Large intestine (tissue), 12 donors: ENCODE measurements at places on chromosomes 5 and 9. TPM values are rescaled to one million over a fixed set of nuclear protein-coding genes. Genes with fewer than 3 reads are reported as not detected.
A peak's percentile ranks its signal among the peaks of the same experiment; 100 is the strongest.

GRCh38 chr5:110968246-110969005 is 103.1 kb upstream of the TSLP start:
- DNase-seq: no peak
- H3K36me3 ChIP-seq: no peaks in the 10 kb centered on the region
- H3K4me3 ChIP-seq: no peak overlapping the region
- no peak overlapping the region for H3K27ac ChIP-seq

- peak within 1 kb of the TSS; percentile 53 for H3K4me3 ChIP-seq
- no peaks in the 10 kb centered on the region for H3K27me3 ChIP-seq
- peak within 1 kb of the TSS; percentile 88 for H3K27ac ChIP-seq
- DNase-seq: peak; percentile 77
- peaks cover 16% of the 10 kb centered on the region for H3K4me1 ChIP-seq
- H3K36me3 ChIP-seq: peaks cover 5% of the 10 kb centered on the region
These were observed at the start of gene SH3RF2 for GRCh38 chr5:145936401-145937131. Gene SH3RF2 (plus strand): TSS chr5:145936578. CDS start chr5:145937929, 1,351 bp downstream.

- DNase-seq: peak; percentile 81
- H3K36me3 ChIP-seq: no peaks in the 10 kb centered on the region
- H3K4me1 ChIP-seq: peaks cover 28% of the 10 kb centered on the region
These were observed 165.8 kb upstream of the NR3C1 start for GRCh38 chr5:143569213-143569701.

- no peaks in the 10 kb centered on the region for H3K4me1 ChIP-seq
- H3K27ac ChIP-seq: no peak overlapping the region
- no peaks in the 10 kb centered on the region for H3K36me3 ChIP-seq
- H3K4me3 ChIP-seq: no peak overlapping the region
- no peak for DNase-seq
These were observed 113.6 kb upstream of the FER start for GRCh38 chr5:108634010-108634616.

The SOHLH1 gene
- not detected for polyA plus RNA-seq

DNA sequence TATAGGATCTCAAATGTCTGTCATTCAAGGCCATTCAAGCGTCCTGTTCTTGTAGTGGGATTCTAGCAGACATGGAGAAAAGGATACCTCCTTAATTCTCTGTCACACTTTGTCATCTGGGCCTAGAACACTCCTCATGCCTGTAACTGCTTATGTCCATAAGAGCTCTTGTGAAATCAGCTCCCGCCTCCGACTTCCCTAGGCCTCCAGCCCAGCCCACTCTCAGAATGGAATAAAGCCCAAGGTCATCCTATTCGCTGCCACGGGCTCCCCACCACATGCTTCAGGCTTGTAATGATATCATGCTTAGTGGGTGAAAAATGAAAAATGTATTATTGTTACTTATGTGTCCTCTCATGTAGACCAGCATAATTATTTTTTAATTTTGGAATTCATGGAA is 632.5 kb downstream of the ISL1 start:
- H3K36me3 ChIP-seq: no peaks in the 10 kb centered on the region
- no peak overlapping the region for H3K4me3 ChIP-seq
- no peaks in the 10 kb centered on the region for H3K27me3 ChIP-seq
- no peak overlapping the region for H3K27ac ChIP-seq
- peak; percentile 63 for DNase-seq

The ZNF484 gene
- 6.2 TPM for polyA plus RNA-seq

The ACOT12 gene
- 0.72 TPM for polyA plus RNA-seq

GRCh38 chr9:122246666-122247065 is 17.9 kb upstream of the LHX6 start:
- no peaks in the 10 kb centered on the region for H3K27me3 ChIP-seq
- no peak for DNase-seq
- H3K4me3 ChIP-seq: no peak overlapping the region
- no peak overlapping the region for H3K27ac ChIP-seq

GRCh38 chr9:115133649-115134048 is 15.7 kb upstream of the TNC start:
- no peak for DNase-seq
- H3K36me3 ChIP-seq: no peaks in the 10 kb centered on the region
- no peaks in the 10 kb centered on the region for H3K27me3 ChIP-seq
- no peak overlapping the region for H3K27ac ChIP-seq
- peaks cover 10% of the 10 kb centered on the region for H3K4me1 ChIP-seq
- H3K4me3 ChIP-seq: no peak overlapping the region

GRCh38 chr5:57611177-57611576 is 128.6 kb upstream of the ACTBL2 start:
- DNase-seq: no peak
- H3K27me3 ChIP-seq: no peaks in the 10 kb centered on the region
- H3K4me3 ChIP-seq: no peak overlapping the region
- no peaks in the 10 kb centered on the region for H3K4me1 ChIP-seq
- H3K27ac ChIP-seq: no peak overlapping the region

- no peaks in the 10 kb centered on the region for H3K27me3 ChIP-seq
- peaks cover 14% of the 10 kb centered on the region for H3K4me1 ChIP-seq
- no peak overlapping the region for H3K4me3 ChIP-seq
- no peak for DNase-seq
These were observed 143.4 kb downstream of the ENTREP1 start for GRCh38 chr9:69468380-69468779.

The PDGFRB gene
- 18.6 TPM for polyA plus RNA-seq

DNA sequence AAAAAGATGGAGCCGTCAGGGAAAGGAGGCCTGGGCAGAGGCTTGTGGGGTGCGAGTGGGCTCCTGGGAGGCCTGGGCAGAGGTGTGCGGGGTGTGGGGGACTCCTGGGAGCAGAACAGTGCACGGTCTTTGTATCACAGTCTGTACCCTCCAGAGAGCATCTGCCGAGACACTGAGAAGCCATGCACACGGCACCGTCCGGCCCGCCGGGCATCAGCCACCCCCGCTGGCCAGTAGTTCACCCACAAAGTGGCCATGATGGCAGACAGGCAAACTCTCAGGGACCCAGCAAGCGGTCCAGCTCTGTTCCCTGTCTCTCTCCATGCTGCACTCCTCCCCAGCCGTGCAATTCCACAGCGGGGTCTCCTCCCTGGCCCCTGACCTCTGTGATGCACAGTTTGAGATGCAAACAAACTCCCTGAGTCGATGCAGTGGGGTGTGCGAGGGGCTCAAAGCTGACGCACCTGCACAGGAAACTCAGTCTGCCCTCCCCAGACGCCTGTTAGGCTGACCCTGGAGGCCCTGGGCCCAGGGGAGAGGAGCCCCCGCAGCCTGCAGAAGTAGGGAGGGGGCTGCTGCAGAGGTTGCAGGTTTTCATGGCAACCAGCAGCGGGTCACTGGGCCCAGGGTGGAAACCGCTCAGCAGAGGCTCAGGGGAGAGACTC is 9.1 kb upstream of the GPSM1 start:
- H3K4me1 ChIP-seq: no peaks in the 10 kb centered on the region
- DNase-seq: no peak
- no peaks in the 10 kb centered on the region for H3K27me3 ChIP-seq
- H3K4me3 ChIP-seq: no peak overlapping the region

- H3K27ac ChIP-seq: no peak overlapping the region
- H3K4me3 ChIP-seq: no peak overlapping the region
- peaks cover 5% of the 10 kb centered on the region for H3K27me3 ChIP-seq
- no peaks in the 10 kb centered on the region for H3K36me3 ChIP-seq
- H3K4me1 ChIP-seq: no peaks in the 10 kb centered on the region
These were observed 7.6 kb downstream of the BASP1 start for GRCh38 chr5:17224858-17225511.
